ENCODE measurements at places on chromosomes 2 and 18.

DNA sequence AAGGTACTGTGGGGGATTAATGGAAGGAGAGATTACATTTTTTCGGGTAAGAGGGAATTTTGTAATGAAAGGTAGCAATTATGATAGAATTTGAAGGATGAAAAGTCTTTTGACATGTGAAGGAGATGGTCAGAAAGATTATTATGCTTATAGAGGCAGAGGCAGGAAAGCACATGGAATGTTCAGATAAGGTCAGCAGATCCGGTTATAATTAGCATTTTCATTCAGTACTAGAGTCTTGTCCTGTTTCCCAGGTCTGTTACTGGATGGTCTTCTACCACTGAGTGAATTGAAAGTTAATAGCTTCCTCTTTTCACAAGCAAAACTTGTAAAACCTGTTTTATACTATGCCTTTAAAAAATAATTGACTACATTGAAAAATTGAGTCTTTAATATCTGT lies 116.9 kb downstream of the PHLPP1 start:
- no peak for DNase-seq

DNA sequence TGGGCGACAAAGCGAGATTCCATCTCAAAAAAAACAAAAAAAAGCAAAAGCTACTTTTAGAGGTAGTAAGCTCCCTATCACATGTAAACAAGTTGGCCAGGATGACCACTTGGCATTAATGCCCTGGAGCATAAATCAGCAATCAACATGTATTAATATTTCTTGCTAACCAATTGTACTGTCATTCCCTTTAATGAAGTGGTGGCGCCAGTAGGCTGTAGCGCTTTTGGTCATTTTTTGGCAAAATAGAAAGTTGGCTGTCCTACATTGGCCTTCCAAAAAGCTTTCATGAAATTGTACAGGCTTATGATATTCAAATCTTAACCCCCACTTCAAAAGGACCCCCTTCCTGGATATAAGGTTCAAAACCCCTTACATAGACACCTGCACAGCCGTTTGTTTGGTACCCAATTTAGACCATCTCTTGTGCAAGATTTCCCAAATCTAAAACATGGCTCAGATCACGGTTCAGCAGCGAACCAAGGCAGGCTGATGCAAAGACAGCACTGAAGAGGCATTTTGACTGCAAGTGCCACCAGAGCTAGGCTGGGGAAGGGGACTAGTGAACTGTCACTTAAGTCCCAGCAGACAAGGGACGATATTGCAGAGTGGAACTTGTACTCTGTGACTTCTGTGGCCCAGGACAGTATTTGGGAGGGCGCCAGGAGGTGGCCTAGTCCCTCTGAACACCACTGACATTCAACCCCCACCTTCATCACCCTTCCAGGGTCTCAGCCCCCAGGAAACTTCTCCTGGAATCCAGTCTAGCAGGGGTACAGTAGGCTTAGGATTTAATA lies 31.9 kb downstream of the SMAD7 start:
- no peak for DNase-seq

GRCh38 chr2:104866122-104866864 lies 12.4 kb downstream of the POU3F3 start:
- no peak for DNase-seq

DNA sequence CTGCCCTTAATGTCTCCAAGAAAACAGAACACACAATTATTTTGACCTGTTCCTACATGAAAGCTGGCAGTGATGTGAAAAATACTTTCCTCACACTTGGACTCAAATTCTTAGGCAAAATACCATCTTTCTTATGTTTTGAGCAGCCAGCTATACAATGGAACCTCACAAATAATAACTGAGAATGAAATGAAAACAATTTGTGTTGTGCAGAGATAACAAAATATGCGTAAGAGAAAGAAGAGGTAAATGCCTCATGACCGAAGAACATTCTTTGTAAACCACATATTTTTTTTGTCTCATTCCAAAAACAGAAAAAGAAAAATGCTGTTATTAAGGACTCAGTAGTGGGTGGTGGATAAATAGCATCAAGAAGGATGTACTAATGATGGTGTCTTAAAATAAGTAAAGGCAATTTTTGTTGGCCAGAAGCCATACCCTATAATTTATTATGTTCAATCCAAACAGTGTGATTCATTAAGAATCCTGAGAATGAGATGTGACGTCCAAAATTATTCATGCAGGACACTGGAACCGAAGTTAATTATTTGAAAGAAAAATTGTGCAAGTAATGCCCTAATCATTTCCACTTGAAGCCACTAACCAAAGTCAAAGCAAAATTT lies 193.0 kb upstream of the NETO1 start:
- no peak for DNase-seq

- no peak for DNase-seq
These were observed 25.0 kb downstream of the CREG2 start for GRCh38 chr2:101362316-101362715.

GRCh38 chr2:43276266-43276941 lies 50.0 kb upstream of the ZFP36L2 start:
- no peak for DNase-seq

DNA sequence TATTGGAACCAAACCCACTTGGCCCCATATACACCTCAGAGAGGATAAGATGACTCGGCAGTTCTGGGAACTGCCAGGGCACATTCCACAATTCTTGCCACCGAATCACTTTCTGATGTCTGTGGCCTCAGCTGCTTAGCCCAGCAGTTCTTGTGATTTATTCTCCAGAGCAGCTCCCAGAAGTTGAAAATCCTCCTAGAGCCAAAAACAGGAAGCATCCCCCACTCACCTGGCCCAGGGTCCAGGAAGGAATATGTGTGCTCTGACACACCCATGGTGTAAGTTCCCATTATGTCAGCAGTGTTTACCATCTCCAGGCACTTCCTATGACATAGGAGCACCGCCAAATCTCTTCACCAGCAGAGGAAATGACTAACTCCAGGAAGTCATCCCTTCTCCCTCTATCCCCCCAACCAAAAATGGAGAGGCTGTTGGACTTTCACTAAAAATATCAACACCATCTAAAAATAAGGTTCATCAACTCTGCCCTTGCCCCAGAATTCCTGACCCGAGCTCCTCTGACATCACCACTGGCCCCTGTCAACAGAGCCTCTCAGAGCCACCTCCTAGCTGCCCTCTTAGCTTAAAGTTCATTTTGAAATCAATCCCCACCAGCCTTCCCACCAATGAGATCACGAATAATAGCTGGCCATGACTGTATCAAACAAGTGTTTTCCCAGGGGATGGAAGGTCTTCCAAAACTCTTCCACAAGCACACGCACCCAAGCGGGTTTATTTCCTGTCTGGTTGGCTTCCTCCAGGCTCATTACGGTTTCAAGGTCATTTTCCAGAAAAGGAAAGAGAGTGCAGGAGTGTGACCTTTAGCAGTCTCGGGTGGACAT lies 223.1 kb upstream of the PARD3B start:
- DNase-seq = no peak

DNA sequence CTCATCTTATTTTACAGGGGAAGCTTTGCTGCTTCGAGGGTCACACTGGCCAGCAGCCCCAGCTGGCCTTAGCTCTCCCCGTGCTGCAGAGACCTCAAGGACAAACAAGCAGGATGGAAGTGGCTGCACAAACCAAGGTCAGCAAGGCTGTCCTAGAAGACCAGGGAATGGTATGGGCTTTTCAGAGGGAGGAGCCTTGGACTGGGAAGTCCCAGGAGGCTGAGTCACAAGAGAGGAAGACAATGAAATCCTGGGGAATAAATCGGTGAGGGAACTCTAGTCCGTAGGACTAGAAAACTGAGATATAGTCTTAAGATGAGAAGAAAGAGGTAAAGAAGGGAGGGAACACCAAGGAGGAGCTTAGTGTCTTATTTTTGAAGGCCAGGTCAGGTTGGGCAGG lies 15.7 kb downstream of the CREG2 start:
- no peak for DNase-seq

- no peak for DNase-seq
These were observed 226.9 kb downstream of the TMEM163 start for GRCh38 chr2:134491771-134492441.

- DNase-seq = no peak
These were observed 228.1 kb downstream of the RBM43 start for GRCh38 chr2:151033271-151034248.

DNA sequence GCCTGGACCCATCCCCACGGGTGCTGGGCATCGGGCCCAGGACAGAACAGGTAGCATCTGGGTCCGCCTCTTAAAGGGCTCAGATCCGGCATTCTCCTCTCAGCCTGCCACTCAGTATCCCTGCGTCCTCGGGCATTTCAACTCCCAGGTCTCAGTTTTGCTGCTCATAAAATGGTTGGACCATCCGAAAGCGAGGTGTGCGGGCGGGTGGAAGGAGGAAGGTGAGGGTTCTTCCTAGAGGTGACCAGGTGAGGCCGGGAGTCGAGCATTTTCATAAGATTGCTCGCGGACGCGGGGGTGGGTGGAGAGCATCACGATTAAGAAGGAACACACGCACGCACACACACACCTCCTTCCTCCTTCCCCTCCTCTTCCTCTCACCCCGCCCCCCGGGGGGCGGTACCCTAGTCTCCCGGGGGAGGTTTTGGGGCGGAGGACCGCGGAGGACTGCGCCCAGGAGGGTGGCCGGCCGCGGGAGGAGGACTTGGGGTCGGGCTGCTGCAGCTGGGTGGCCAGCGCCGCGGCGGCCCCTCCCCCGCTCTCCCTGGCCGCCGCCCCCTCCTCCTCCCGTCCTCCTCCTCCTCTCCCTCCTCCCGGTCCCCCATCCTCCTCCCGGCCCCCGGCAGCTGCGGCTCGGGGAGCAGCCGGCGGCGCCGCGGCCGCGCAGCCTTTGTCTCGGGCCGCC lies 97.9 kb upstream of the GPR45 start:
- peak; percentile 24 for DNase-seq

DNA sequence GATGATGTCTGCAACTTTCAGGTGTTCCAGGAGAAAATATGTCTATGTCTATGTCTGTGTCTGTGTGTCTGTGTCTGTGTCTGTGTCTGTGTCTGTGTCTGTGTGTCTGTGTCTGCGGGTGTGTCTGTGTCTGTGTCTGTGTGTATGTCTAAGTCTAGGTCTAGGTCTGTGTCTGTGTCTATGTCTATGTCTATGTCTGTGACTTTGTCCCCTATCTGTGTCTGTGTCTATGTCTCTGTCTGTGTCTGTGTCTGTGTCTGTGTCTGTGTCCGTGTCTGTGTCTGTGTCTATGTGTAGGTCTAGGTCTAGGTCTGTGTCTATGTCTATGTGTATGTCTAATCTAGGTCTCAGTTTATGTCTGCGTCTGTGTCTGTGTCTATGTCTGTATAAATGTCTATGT lies 10.5 kb downstream of the IL1R2 start:
- no peak for DNase-seq

- no peak for DNase-seq
These were observed 154.7 kb upstream of the LYPD1 start for GRCh38 chr2:132824716-132825115.

GRCh38 chr2:142165790-142166189 lies 35.0 kb upstream of the LRP1B start:
- no peak for DNase-seq

GRCh38 chr18:24582771-24583170 lies 122.3 kb downstream of the HRH4 start:
- no peak for DNase-seq

DNA sequence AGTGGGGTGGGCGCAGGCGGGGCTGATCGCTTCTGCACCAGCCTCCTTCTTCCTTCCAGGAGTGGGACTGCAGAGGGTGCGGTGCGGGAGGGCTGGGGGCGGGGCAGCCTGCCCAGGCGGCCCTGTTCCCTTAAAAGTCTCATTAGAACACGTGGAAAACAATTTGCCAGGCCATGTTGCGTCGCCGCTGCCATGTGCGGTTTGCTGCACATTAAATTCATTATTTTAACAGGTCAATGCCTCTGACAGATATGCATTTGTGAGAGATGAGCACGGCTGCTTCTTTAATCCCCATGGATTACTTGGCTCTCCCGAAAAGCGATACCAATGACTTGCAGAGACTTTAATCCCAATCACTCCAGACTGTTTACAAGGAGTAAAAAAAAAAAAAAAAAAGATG lies 139.0 kb downstream of the CELF4 start:
- DNase-seq = no peak

DNA sequence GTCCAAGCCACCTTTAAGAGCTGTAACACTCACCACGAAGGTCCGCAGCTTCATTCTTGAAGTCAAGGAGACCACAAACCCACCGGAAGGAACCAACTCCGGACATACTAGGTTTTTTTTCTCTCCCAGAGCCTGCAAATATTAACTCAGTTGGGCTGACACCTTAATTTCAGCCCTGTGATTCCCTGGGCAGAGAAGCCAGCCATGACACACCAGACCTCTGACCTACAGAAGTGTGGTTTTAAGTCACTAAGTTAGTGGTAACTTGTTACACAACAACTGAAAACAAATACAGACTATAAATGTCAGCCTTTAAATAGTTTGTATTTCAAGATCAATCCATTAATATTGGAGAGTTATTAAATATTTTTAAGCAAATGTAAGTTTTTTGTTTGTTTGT lies 855.1 kb downstream of the TMEM182 start:
- no peak for DNase-seq

GRCh38 chr2:212940816-212941215 lies 210.6 kb downstream of the IKZF2 start:
- no peak for DNase-seq

GRCh38 chr2:217736776-217737550 lies 265.8 kb downstream of the TNS1 start:
- DNase-seq = no peak

DNA sequence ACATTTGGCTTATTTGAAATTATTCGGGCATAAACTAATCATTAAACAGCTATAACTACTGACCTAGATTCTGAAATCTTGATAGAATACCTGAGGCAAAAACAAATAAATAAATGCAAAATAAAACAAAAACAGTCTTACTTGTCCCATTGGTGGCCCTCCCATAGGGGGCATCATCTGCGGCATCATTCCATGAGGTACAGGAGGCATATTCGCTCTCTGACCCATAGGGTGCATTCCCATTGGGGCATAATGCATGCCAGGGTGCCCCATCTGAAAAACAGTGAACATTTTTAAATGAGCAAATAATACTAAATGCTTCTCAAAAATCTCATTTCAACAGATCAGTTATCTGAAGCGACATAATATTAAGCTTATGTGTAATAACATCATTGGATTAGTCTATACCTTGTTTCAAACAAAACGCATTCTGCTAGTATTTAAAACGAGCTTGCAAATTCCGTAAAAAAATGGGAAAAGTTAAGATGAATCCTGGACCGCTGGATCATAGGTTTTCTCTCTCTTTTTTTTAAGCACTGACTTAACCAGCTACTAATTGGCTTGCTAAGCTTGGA lies 1.3 kb downstream of the PRPF40A start:
- no peak for DNase-seq

DNA sequence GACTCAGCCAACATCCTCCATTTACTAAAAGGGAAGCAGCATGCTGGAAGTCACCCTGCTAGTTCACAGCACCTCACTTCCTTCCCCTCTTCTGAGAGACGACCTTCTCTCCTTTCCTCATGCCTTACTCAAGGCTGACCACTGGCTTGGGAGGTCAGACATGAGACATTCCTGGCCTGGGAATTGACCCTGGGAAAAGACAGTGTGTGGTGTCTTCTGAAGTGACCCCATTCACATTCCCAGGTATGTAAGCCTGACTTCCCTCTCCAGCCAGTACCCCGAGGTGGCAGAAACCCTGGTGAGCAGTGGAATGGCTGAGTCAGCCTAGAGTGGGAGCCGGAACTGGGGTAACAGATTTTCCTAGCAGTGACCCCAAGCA lies 92.4 kb downstream of the PLB1 start:
- DNase-seq = no peak

- DNase-seq = no peak
These were observed 43.7 kb upstream of the CAB39 start for GRCh38 chr2:230668939-230669303.

GRCh38 chr2:3249476-3249962 lies 128.1 kb downstream of the EIPR1 start:
- DNase-seq = no peak

- DNase-seq = no peak
These were observed 308.6 kb downstream of the TGIF1 start for GRCh38 chr18:3758531-3758930.
